ENCODE measurements at places on chromosomes 11 and 22.

DNA sequence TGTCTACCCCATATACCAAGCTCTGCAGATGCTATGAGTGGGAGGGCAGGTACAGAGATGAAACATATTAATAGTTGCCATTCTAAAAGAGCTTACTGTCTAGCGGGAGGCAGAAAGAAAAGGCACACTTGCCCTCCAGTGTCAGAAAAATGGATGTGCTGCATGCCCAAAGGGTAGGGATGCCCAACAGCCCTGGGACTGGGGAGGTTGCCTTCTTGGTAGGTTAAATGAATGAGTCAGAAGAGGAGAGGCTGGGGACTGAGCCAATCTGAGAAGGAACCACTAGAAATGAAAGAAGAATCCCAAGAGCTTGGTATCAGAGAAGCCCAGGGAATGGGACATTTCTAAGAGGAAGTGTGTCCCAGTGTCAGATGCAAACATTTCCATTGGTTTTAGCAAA lies 1.2 kb downstream of the BIRC3 start:
- DNase-seq: no peak

DNA sequence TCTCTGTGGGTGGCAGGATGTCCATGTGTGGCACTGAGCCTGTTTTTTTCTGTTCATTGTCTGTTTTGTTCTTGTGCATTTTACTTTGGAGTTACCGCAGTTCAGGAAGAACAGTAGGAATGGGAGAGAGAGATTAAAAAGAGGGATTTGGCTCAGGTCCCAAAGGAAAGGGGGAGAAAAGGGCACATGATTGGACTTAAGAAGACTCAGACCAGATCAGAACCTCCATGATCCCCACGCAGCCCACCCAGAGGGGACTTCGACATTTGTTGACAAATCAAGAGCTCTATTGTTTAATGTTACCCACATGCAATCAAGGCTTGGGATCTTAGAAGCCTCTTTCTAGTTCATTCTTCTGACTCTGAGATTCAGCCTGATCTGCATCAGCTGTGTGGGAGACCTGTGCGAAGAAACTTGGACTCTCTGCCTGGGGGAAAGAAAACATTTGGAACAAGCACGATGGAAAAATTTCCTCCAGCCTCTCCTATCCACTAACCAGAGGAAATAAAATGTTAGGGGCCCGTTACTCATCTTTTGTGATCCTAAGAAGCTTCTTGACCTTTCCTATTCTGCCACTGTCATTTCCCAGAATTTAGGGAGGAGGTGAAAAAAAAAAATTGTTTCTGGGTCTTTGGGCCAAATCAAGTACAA lies 119.2 kb downstream of the SPON1 start:
- DNase-seq: no peak

GRCh38 chr11:66696146-66696545 lies 18.5 kb upstream of the RBM4B start:
- no peak for DNase-seq

- no peak for DNase-seq
Observed at GRCh38 chr22:48186146-48186790, 1423.8 kb downstream of the TBC1D22A start.

DNA sequence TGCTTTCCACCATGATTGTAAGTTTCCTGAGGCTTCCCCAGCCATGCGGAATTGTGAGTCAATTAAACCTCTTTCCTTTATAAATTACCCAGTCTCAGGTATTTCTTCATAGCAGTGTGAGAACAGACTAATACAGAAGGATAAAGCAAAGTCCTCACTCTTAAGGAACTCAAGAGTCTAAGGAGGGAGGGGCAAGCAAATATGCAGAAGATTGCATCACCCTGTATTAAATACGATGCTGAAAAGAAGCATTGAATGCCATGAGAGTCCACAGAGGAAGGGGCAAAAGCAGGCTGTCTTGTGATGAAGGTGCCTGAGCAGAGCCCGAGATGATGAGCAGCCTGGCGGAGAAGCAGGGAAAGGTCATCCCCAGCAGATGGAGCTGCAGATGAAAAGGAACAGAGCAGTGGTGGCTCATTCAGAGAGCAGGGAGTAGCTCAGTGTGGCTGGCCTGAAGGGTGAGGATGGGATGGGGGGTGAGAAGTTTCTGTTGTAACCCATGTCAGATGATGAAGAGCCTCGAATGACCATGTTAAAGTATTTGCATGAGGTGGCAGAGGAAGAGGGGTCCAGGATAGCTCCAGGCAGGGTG lies 6.3 kb upstream of the IZUMO1R start:
- no peak for DNase-seq

DNA sequence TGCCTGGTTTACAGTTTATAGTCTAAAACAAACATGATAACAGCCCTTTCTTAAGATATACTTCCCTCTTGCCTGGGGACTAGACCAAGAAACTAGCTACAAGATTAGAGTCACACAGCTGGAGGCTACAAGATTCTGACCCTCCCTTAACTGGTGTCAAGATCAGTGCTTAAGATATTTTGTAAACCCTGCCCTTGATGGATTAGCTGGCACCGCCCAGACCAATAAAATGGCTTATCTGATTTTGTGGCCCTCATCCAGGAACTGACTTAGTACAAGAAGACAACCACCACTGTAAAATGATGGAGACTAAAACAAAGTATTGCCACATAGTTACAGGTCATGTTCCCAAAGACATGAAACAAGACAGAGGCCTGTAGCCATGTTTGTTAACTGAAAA lies 53.4 kb downstream of the FAM181B start:
- no peak for DNase-seq

DNA sequence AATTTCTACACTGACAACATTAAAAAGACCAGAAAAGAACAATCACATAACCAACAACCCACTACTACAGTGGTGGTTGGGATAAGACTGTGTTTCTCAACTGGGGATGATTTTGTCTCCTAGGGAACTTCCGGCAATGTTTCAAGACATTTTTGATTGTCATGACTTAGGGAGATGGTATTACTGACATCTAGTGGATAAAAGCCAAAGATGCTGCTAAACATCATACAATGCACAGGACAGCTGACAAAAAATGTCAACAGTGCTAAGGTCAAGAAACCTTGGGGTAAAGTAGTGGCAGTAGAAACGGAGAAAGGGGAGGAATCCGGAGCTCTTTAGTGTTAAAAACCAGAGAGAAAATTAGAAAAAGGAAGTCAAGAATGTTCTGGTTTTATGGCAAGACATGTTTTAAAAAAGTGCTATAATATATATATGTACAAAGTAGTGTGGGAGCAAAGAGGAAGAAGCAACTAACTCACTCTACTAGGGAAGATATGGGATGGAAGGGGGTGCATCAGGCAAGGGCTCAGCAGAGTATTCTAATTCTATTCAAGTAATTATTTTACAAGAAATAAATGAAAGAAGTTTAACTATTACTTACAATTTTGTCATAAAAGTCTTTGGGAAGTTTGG lies 37.2 kb downstream of the CKAP5 start:
- peak; percentile 10 for DNase-seq

- no peak for DNase-seq
Observed at GRCh38 chr11:118247041-118247440, 5.1 kb downstream of the MPZL3 start.

DNA sequence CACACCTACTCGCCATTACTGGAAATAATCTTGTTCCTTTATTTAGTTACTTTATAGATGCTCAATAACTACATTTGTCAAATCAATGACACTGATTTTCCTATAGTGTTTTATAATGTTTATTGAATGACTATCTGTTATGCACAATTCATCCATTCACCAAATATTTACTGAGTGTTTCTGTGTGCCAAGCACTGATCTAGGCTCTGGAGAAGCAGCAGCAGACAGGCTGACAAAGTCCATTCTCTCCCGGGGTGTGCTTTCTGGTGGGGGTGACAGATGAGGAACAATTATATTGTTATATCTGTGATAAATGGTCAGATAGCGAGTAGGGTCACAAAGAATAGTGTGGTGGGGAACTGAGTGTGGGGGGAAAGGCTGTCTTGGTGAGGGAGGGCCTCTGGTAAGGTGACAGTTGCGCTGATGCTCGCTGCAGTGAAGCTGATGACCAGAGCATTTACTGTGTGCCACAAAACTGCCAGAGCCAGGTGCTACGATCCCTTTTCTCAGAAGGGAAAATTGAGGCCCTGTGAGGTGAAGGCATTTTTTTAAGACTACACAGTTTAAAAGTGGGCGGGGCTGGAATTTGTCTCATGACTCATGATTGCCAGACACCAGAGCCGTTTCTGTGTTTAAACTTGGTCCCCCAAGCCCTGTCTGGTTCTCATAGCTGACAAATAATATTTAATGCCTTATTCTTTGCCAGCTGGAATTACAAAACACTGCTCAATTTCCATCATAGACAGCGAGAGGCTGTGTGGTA lies 10.2 kb downstream of the PACS1 start:
- no peak for DNase-seq

DNA sequence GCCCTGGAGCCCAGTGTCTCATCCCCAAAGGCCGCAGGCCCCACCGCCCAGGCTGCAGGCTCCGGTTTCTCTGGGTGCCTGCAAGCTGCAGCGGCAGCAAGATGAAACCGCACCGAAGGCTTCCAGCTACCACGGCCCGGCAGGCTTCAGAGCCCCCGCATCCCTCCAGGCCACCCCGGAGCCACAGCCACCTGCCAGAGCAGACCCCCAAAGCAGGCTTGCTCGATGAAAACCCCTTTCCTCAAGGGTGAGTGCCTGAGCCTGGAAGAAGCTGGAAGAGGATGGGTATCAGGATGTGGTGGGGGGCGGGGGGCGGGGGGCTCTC lies 24.5 kb upstream of the GNB1L start:
- peak; percentile 4 for DNase-seq

DNA sequence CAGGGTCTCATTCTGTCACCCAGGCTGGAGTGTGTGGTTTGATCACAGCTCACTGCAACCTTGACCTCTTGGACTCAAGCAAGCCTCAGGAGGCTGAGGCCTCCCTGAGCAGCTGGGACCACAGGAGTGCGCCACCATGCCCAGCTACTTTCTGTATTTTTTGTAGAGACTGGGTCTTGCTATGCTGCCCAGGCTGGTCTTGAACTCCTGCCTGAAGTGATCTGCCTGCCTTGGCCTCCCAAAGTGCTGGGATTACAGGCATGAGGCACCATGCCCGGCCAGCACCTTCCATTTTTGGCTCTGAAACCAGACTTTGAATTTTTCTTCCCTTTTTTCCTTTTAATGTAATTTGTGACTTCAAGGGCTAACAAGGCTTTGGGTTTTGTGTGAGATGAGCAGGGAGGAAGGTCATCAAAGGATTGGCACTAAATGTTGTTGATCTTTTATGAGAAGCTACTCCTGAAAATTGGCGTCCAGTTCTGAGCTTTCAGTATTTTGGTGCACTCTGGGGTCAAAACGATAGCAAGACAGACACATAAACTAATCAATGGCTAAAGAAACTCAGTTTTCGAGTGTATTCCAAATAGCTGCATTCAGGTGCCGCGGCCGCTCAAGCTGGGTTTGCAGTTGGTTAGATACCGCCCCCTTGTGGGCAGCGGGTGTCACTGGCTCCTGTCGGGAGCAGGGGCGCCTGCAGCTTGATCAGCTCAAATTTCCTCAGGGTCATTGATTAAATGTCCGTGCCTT lies 51.9 kb upstream of the CLMP start:
- DNase-seq: peak; percentile 87

GRCh38 chr11:93935826-93936225 lies 85.3 kb upstream of the HEPHL1 start:
- no peak for DNase-seq

DNA sequence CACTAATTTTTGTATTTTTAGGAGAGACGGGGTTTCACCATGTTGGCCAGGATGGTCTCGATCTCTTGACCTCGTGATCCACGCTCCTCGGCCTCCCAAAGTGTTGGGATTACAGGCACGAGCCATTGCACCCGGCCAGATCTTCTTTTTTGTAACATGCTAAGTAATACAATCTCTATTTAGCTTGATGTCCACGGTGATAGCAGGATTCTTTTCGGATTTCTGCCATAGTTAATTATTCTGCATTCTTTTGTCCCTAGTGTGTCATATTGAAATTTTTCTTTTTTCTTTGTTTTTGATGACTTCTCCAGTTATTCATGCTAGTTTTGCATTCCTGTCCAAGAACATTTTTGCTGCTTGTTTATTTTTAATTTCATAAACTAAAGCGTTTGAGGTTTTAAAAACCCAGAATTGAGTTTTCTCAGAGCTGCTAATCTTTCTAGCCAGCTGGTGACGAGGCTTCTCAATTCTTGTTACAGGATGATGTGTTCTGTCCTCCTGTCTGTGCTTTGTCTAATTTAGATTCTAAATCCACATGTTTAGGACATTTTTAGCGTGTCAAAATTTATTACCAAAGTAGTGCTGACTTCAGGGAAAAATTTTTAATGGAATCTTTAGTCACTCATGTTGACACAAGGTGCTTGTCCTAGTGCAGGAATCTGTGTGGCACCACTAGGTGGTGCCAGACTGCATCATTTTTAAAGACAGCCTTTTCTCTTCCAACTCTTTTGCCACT lies 21.8 kb downstream of the NF2 start:
- DNase-seq: peak; percentile 55

GRCh38 chr22:25760848-25761595 lies 19.0 kb downstream of the MYO18B start:
- DNase-seq: no peak

- DNase-seq: no peak
Observed at GRCh38 chr11:70113801-70114200, 35.7 kb downstream of the ANO1 start.

GRCh38 chr11:45918962-45919675 lies 1.4 kb upstream of the PEX16 start:
- DNase-seq: peak; percentile 9

DNA sequence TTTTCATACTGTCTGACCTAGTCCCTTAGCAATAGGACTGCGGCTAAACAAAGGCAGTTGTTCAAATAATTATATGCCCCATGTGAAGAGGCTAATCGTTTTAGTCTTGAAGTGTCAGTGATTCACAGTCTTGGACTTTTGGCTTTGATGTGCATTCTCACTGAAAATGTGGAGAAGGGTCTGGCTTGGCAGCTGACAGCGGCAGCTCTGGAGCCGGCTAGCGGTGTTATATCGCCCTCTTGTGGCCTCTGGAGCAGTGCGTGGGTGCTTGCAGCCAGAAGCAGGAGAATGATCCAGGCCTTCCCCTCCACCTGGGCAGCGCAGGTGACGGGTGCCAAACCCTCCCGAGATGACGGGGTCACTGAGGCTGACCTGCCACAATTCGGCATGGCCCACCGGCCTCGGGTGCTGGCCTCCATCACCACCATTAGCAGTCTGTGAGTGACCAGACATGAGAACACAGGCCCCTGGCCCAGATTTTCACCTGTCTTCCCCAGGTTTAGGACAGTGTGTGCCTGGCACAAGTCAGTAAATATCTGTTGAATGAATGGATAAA lies 90.3 kb upstream of the PITPNB start:
- DNase-seq: peak; percentile 87

- DNase-seq: no peak
Observed at GRCh38 chr11:11740073-11740702, 101.6 kb upstream of the USP47 start.

- peak; percentile 97 for DNase-seq
Observed at GRCh38 chr11:60775420-60775961, 9.6 kb upstream of the MS4A10 start.

- DNase-seq: no peak
Observed at GRCh38 chr11:114386545-114386944, 13.8 kb downstream of the C11orf71 start.
